ENCODE measurements at places on chromosomes 11 and 22.

- no peak for DNase-seq
Measured at GRCh38 chr11:38226684-38227083, 1628.6 kb upstream of the RAG2 start.

DNA sequence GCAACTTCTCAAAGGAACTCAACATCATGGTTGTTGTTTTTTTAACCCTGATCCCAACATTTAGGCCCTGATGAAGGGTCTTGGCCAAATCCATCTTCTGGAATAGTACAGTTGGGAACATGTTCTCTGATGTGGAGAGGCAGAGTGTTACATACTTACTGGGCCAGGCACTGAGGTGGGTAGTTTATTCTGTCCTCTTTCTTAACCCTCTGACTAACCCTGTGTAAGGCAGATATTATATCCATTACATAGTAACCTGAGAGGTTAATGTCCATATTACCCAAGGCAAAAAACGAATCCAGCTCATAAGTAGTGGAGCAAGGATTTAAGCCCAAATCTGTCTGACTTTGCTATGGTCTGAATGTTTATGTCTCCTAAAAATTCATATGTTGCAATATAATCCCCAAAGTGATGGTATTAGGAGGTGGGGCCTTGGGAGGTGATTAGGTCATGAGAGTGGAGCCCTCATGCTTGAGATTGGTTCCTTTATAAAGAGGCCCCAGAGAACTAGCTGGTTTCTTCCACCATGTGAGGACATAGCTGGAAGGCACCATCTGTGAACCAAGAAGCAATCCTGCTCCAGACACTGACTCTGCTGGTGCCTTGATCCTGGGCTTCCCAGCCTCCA is 16.3 kb downstream of the PPFIBP2 start:
- DNase-seq: no peak

- DNase-seq: no peak
Measured at GRCh38 chr11:12629601-12630313, 44.5 kb upstream of the TEAD1 start.

- DNase-seq: no peak
Measured at GRCh38 chr11:75563978-75564552, 2.0 kb downstream of the SERPINH1 start.

GRCh38 chr22:45240104-45240809 is 437 bp downstream of the KIAA0930 start:
- no peak for DNase-seq

- DNase-seq: no peak
Measured at GRCh38 chr22:33539902-33540751, 380.1 kb downstream of the LARGE1 start.

DNA sequence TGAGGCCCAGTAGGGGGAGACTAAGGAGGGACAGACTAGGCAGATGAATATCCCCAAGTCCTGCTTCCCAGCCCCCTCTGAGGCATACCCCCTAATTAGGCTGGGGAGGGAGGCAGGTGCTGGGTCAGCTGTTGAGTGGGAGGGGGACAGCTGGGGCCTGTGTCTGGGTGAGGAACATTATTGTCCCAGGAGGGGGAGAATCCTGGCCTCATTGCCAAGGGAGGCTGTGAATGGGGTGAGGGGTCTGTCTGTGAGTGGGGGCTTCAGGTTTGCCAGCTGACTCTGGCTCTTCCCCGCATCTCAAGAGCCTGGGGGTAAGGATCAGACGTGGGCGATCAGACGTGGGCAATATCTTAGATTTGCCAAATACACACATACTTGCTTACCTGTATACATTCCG is 2.1 kb downstream of the INPPL1 start:
- DNase-seq: no peak

DNA sequence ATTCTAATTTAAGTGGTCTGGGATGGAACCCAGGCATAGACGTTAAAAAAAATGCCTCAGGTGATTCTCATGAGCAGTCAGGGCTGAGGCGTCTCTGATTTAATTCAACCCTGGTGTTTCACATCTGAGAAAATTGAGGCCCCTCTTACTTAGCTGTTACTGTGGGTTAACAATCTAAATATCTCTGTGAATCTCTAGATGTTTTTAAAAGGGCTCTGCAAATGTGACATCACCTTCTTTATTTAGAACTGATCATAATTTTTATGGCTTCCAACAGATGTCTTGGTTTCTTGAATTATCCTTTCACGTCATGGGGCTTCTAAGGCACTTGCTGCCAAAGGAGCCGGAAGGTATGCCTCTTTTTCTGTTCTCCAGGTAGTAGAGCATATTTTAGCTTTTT is 76.1 kb upstream of the LIN7C start:
- no peak for DNase-seq

- DNase-seq: no peak
Measured at GRCh38 chr11:2381494-2382128, 4.5 kb downstream of the CD81 start.

DNA sequence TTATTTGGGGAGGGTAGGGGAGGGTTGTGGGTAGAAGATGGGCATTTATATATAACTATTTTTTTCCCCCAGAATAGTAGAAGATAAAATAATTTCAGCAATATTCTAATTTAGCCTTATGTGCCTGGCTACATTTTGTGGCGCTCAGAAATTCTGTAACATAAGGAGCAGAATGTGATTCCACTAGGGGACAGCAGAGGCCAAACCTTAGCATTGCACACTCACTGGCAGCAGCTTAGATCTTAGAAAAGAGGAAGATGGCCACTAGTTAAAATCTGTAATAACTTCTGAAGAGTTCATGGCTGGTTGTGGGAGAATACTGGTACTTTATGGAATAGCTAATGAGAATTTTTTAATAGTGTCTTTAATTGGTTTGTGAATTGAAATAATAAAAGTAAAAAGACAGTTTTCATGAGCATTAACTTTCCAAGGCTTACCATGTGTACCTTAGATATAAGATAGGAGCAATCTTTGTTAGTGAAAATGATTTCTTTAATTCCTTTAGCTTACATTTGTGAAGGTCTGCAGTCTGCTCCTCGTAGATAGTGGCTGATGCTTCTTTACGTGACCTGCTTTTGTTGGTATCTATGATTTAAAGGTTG is 33.1 kb downstream of the DDX10 start:
- peak; percentile 43 for DNase-seq

DNA sequence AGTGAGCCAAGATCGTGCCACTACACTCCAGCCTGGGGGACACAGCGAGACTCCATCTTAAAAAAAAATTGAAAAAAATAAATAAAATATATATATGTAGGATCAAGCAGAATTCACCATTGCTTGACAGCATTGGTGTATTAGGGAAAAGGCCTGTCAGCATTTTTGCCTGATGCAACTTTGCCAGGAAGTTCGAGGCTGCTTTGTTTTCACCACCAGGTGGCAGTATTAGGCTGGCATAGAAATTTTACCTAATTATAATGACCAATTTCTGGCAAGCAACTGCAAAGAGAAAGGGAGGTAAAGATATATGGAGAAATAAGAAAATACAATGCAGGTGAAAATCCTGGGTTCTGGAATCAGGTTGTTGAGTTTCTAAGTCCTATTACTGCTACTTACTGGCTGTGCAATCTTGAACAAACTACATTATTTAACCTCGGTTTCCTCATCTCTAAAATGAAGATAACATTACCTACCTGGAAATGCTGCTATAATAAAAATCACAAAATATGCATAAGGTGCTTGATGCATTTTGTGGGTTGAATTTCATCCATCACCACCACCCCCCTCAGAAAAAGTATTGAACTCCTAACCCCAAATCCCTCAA is 24.7 kb downstream of the LAYN start:
- DNase-seq: peak; percentile 42

GRCh38 chr22:47457021-47457420 is 694.6 kb downstream of the TBC1D22A start:
- no peak for DNase-seq

DNA sequence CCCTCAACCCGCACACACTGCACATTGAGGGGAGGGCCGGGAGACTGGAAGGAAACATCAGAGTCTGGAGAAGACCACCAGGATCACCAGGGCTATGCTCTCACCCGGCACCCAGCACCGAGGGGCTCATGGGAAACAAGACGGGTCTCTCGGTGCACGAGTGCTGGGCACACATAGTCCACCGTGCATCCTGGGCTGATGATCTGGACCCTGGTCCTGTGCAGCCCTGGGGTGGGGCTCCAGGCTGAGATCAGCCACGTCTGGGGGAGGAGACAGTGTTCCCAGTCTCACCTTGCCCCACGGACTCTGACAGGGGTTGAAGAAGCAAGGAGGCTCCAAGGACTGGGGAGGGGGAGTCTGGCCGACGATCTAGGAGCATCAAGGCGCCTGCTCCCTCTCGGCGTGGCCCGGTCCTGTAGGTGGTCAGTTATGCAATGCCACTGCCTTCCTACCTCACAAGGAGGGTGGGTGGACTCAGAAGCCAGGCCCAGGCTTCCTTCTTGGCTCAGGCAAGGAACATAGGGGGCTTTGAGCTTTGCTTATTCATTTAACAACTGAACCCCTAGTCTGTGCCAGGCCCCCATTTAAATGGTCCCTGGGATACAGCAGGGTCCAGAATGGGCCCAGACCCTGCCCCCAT is 11.4 kb upstream of the CD81 start:
- DNase-seq: no peak

DNA sequence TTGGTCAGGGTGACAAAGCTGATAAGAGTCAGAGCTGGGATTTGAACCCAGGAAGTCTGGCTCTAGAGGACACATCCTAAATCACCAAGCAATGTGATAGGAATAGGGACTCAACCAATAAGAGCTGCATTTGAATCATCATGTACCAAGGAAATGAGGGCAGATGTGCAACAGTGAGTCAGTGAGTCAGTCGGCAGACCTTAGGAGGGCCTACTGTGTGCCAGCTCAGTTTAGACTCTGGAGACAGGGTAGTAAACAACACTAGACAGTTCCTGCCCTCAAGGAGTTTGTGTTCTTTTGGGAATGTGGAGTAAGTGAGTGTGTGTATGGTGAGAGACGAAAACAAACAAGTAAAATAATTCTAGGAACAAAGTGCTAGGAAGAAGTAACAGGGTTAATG is 11.2 kb downstream of the IL10RA start:
- no peak for DNase-seq

GRCh38 chr11:14902650-14903350 is 10.8 kb upstream of the CYP2R1 start:
- no peak for DNase-seq

GRCh38 chr22:24088816-24089215 is 77.7 kb downstream of the CABIN1 start:
- no peak for DNase-seq

DNA sequence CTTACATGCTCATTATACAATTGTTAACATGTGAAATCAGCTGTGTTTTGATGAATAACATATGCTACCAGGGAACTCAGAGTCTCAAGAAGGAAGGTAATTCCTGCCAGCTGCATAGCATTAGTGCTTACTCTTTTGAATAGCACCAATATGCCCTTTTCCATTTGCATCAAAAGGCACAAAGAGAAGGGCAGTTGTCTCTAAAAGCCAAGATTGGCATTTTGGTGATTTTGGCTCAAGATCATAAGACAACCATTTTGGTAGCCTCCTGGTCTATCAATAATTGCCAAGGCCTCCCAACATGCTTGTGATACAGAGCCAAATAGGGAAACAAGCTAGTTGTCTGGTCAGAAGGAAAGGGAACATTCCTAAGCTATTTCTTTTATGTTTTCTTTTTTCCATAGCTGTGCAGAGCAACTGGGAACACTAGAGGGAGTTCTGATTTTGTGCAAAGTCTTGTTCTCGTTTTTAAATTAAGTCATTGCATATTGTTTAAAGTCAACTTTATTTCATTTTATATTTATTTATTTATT is 416.7 kb upstream of the CHORDC1 start:
- no peak for DNase-seq

GRCh38 chr11:114094516-114094915 is 35.0 kb downstream of the ZBTB16 start:
- no peak for DNase-seq

DNA sequence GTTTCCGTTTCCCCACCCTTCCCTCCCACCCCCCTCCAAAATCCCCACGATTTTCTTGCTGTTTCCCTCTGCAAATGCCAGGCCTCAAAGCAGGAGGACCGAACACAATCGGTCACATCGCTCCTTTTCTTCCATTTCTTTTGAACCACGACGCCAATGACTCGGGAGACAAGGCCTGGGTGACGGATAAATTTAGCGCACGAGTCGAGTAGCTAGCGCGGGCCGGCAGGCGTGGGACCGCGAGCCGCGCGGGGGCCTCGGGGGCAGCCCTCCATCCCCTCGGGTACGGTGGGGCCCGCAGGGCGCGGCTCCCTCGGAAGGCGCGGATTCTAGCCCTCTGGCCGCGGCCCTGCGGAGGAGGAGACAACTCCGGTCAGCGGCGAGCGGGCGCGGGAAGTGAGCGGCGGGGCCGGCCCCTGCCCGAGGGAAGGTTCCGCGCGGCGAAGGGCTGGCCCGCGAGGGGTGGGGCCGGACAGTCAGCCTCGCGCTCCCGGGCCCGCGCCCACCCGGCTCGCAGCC is 414 bp downstream of the JOSD1 start:
- no peak for DNase-seq

GRCh38 chr11:1771700-1772099 is 8.0 kb upstream of the CTSD start:
- no peak for DNase-seq

DNA sequence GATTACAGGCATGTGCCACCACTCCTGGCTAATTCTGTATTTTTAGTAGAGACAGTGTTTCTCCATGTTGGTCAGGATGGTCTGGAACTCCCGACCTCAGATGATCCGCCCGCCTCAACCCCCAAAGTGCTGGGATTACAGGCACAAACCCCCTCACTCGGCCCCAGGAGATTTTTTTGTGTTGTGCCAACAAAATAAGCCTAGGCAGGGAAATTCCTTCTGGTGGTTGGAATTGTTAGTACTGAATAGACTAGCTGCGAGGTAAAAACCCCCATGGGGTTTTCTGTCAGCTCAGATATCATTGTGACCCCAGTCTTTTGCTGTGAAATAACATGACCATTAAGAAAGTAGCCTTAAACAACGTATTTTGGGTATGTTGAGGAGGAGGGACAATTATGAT is 144.9 kb downstream of the BCR start:
- DNase-seq: no peak

GRCh38 chr11:8268530-8269400 is 5.1 kb upstream of the LMO1 start:
- no peak for DNase-seq

- DNase-seq: no peak
Measured at GRCh38 chr22:17470880-17471500, 92.3 kb upstream of the SLC25A18 start.

GRCh38 chr22:25997886-25998775 is 171.1 kb upstream of the SEZ6L start:
- no peak for DNase-seq

DNA sequence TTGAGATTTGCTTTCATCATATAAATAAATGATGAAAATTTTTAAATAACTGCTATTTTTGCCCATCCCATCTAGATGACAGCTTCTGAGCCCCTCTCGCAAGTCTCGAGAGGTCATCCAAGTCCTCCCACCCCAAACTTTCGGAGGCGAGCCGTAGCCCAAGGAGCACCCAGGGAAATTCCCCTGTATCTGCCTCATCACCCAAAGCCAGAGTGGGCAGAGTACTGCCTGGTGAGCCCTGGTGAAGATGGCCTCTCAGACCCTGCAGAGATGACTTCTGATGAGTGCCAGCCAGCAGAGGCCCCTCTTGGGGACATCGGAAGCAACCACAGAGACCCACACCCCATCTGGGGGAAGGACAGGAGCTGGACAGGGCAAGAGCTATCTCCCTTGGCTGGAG is 83.9 kb upstream of the PARVA start:
- no peak for DNase-seq
